Mesenteric fat pad (tissue), 1 donor: ENCODE measurements at places on chromosomes 5 and 9.

DNA sequence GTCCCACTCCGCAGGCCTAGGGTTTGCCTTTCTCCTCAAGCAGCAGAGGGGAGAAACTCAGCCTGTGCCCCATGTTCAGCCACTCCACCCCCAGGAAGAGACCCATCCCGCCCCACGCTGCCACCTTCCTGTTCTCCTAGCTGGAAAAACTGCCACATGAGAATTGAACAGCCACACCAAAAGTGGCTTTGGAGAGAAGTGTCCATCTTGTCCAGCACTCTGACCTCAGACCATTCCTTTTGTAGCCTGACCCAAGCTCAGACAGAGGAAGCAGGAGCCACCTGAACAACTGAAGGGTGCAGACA lies 8.3 kb upstream of the SLC25A48 start:
- DNase-seq: no peak

DNA sequence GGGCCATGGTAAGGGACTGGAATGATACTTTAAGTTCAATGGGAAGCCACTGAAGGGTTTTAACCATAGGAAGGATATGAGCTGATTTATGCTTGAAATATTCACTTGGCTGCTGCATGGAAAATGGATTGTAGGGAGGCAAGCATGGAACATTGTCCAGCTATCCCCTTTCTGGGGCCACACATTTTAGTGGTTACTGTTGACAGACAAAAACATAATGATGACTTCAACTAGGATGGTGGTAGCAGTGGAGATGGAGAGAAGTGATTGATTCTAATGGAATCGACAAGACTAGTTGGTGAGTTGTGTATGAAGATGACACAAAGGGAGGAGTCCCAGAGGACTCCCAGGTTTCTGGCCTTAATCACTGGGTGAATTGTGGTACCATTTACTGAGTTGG lies 6.2 kb upstream of the FCHSD1 start:
- DNase-seq: no peak

GRCh38 chr5:76443066-76443800 lies 40.1 kb downstream of the IQGAP2 start:
- DNase-seq: no peak

GRCh38 chr5:93454896-93455295 lies 126.1 kb downstream of the NR2F1-AS1 start:
- DNase-seq: no peak

DNA sequence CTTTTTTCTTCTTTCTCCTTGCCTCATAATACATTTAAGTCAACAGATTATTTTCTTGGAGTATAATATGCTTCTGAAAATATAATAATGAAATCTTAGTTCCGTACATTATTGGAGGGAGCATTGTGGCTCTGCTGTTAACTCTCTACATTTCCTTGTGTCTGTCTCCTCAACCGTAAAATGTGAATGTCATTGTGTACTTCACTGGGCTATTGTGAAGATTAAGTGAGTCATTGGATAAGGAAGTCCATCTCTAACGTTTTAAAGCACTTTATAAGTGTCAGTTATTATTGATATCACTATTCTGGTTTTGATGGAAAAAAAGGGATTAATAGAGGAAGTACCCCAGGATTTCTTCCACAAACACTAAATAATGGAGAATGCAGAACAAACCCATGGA lies 304.5 kb upstream of the RFX3 start:
- DNase-seq: no peak

DNA sequence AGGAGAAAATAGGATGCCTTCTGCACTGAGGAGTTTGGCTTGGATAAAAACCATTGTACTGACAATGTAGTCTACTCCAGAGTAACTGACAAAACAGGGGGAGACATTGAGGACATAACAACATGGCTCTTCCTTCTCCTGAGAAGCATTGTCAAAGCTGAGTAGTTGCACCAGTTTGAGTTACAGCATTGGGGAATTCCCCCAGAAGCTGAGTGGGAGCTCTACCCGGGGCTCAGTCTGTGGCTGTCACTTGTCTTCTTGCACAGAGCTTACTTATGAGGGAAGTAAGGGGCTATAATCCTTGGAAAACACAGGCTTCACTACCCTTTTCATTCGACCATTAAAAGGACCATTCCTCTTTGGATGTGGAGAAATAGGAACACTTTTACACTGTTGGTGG lies 21.2 kb downstream of the HSPB3 start:
- DNase-seq: no peak

DNA sequence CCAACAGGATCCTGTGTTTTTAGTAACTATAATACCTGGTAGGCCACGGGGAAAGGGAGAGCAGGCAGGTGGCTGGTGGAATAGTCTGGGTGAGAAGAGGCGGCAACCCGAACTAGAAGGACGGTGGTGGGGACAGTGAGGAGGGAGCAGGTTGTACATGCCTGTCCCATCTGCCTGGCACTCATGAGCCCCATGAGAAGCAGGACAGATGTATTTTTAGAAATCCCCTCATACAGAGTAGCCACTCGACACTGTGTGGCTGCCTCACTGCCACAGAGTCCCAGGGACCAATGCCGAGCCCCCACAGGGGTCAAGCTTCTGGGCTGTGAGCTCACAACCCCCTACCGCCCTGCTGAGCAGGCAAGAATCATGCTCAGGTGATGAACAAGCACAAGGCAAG lies 136.6 kb downstream of the SEC61B start:
- no peak for DNase-seq

GRCh38 chr5:124504081-124504916 lies 242.1 kb downstream of the ZNF608 start:
- DNase-seq: no peak

- no peak for DNase-seq
These were observed 56.3 kb downstream of the APBA1 start for GRCh38 chr9:69615880-69616279.

DNA sequence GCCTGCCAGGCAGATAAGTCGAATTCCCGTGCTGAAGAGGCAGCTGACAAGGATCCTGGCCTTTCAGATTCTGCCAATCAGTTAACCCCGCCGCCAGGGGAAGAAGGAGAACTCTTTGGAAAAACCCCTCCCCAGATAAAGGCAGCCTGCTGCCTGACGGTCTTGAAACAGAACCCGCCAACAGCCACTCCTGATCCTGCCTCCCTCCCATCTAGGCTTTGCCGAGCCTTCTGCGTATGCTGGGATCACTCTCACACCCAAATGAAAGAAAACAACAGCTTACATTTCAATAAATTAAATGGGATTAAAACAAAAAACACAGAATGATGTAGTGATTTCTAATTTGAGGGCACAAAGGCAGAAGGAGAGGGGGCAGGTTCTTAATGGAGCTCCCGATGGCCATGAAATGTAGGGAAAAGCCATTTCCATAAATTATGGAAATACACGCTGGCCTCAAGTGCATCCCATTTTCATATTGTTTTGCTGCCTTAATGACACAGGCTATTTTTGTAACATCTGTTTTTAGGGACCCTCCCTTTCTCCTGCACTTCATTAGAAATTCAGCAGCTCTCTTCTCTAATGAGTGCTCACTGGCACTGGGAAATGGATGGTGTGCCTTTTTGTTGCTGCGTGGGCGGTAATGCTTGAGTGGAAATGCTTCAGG lies 319.1 kb downstream of the MED10 start:
- DNase-seq: no peak

- DNase-seq: no peak
These were observed 266.9 kb downstream of the ARHGAP26 start for GRCh38 chr5:143037071-143037470.

GRCh38 chr5:149118463-149118862 lies 22.8 kb upstream of the ABLIM3 start:
- DNase-seq: no peak
